ENCODE measurements at places on chromosomes 6 and 20. TPM values are rescaled to one million over a fixed set of nuclear protein-coding genes. Genes with fewer than 3 reads are reported as not detected.

The EMILIN3 gene
- total RNA-seq: 2.1 TPM

DNA sequence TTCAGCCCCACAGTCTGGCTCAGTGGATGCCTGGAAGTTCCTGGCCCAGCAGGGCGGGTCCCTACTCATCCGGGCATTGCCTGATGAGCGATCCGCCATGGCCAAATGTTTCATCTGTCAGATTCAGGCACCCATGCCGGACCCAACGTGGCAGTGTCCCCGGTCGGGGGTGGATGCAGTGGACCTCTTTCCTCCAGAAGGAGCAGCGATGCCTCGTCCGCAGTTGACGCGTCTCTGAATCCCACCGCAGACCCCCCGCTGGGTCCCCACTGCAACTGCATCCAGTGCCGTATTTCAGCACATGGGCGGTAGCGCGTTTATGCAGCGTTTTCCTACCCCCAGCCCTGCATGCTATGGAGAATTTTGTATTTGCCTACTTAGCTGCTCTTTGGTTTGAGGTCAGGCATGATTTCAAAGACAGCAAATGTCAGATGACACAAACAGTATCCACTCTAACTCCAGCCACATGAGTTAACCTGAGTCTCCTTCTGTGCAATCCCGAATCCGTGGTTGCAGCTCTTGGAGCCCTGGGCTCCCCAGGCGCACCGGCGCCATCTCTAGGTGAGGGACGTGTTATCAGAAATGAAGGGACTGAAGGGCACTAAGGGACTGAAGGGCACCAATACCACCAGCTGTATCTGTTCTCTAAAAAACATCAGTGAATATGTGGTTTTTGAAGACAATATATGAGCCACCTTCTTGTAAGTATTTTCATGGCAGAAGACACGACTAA, 72.6 kb upstream of the THBS2 start:
- DNase-seq: no peak

DNA sequence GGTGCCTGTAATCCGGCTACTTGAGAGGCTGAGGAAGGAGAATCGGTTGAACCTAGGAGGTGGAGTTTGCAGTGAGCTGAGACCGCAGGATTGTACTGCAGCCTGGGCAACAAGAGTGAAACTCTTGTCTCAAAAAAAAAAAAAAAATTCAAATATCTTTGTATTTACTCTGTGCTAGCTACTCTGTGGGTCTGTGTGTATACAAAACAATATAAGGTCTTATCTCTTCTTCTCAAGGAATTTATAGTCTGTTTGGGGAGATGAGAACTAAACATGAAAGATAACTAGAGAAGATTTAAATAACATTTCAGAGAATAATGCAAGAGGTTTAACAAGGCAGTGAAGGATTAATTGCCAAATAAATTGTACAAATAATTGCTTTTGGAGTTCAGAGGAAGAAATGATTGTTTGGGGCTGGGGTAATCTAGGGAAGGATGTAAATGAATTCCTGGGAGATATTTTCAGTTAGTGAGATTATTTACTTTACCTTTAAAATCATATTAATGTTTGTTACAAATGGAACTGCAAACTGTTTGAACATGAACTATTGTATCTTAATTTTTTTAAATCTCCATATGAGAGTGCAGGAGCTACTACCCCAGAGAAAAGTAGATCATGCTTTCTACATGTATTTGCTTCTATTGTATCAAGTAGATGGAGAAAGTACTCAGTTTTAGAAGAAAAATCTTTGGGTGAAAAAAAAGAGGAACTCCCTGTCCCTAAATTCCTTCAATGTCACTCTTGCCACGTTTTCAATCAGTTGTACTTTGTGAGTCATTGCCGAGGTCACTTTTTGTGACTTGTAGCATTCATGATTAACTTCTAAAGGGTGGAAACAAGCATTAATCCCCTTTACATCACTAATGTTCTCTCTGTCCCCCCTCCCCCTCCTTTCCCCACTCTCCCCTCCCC, 39.0 kb downstream of the NCOA3 start:
- DNase-seq: no peak

DNA sequence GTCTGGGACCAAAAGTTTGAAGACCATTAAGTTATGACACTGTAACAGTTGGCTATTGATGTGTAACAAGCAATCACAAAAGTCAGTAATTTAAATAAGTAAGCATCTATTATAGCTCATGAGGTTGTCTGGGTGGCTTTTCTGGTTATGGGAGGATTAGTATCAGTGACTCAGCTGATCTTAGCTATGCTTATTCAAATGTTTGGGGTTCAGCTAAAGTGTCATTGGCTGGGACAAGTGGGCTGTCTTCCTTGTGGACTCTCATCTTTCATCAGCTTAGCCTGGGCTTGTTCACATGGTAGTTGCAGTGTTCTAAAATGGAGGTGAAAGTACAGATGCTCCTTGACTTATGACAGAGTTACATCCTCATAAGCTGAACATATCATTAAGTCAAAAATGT, 74.6 kb upstream of the LAMP5 start:
- no peak for DNase-seq

The PAX1 gene
- total RNA-seq: not detected

DNA sequence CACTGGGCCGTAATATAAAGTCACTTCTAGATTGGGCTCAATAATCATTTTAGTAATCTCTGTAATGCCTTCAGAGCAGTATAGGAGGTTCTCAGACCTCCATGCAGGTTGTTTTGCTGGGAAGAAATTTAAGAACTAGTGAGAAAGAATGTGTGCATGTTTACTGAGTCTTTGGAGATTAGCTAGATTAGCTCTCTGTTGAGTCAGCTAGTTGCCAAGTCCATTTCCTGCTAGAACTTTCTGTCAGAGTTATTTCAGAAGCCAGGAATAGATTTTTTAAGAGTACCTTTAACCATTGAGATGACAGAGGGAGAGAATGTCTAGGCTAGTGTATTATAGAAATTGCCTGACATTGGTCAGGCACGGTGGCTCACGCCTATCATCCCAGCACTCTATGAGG, 33.3 kb downstream of the ORC3 start:
- no peak for DNase-seq

DNA sequence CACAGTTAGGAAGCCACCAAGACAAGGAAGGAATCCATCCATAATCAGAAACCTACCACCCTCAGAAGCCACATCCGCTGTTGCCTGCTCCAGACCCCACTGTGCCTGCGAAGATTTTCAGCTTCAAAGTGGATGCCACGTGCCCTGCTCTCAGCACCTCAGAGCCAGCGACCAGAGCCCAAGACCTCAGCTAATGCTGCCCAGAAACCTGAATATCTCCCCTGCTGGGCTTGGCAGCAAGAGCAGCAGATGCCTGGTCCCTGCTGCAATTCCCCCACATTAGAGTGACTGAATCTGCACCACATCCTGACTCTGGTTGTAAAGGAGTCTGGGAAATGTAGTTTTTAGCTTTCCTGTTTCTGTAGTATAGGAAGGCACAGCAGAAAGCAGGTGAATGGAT, 10.7 kb upstream of the ULBP3 start:
- DNase-seq: no peak

The POLH gene
- total RNA-seq: 10.5 TPM

- DNase-seq: no peak
These were observed 15.4 kb upstream of the IER3 start for GRCh38 chr6:30759575-30760239.

GRCh38 chr20:12383821-12384220, 466.1 kb downstream of the BTBD3 start:
- DNase-seq: no peak

The TSHZ2 gene
- total RNA-seq: 11.6 TPM

- DNase-seq: no peak
These were observed 56.6 kb downstream of the SH3BGRL2 start for GRCh38 chr6:79687759-79688158.

DNA sequence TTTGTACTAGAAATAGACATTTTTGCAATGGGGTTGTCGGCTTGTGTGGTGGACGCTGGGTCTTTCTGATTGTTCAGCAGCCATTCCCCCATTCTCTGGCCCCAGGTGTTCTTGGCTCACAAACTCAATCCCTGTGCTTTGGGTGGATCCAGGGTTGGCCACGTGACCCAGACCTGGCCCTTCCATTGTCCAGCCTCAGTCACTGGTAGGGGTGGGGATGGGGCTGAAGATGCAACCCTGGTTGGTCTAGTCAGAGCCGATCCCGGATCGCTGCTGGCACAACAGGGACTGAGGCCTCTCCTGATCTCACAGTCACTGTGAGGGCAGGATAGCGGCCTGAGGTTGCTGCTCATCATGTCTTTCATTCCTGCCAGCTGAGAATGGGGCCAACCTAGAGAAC, 365.3 kb upstream of the SULF2 start:
- no peak for DNase-seq

The DOK5 gene
- 7.3 TPM for total RNA-seq

GRCh38 chr6:95120984-95121383, 456.4 kb upstream of the MANEA start:
- DNase-seq: no peak

- DNase-seq: no peak
These were observed 244.1 kb upstream of the QKI start for GRCh38 chr6:163170294-163170883.

GRCh38 chr6:152170313-152170701, 362.8 kb downstream of the ESR1 start:
- DNase-seq: no peak

DNA sequence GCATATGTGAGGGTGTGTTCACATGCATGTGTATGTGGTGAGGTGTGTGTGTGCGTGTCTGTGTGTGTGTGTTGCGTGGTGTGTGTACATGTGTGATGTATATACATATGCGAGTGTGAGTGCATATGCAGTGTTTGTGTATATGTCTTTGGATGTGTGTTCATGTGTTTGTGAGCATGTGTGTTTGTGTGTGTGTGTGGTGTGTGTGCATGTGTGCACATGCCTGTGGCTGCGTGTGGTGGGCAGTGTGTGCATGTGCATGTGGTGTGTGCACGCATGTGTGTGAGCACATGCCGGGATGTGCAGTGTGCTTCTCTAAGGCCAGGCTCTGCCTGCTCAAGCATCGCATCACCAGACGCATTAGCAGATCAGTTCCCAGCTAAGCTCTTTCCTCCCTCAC, 5.7 kb downstream of the THBS2 start:
- DNase-seq: no peak

DNA sequence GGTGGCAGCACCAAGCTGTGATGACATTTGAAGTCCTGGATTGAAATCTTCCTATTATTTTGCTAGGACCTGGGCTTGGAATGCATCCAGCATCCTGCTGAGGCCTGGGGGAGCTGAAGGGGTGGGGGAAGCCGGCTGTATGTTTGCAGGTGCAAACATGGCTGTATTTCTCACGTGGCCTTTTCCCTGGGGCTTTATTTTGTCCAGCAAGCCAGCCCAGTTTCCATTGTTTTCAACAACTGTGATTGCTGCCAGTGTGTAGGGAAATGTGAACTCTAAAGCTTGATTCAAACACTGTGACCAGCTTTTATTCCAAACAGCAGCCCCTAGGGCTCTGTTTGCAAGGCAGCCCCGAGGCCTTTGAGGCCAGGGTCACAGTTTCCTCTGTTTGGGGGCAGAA, 683.0 kb downstream of the DHX35 start:
- no peak for DNase-seq

DNA sequence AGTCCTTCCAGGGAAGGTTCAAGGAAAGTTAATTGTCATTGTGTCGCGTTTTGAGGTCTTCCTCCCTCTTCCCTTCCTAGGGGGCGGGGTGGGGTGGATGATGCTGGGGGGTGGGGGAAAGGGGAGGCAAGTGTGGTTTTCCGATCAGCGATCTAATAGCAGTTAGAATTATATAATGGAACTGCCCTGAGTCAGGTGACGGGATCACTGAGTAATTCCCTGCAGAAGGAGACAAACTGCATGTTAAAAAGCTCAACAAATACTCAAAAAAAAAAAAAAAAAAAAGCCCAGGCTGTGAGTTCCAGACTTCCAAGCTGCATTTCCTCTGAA, 240.4 kb downstream of the PHACTR1 start:
- no peak for DNase-seq

The ATF6B gene
- total RNA-seq: 56.8 TPM

The BMP2 gene
- total RNA-seq: 0.80 TPM

DNA sequence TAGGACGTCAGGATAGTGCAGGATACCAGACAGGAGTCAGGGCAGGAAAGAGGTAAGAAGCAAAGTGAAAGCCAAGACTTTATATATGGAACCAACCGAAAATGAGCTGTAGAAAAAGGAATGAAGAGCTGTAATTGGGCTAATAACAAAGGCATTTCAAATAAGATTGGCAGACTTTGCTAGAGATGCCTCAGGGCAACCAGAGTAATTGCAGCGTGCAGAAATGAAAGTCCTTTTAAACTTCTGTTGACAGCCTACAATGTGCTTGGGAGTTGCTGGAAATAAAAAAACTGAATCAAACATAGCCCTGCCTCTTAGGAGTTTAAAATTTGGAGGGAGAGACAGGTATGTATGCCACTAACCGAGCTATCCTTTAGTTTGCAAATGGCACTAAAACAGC, 56.4 kb upstream of the NKX2-4 start:
- DNase-seq: no peak

DNA sequence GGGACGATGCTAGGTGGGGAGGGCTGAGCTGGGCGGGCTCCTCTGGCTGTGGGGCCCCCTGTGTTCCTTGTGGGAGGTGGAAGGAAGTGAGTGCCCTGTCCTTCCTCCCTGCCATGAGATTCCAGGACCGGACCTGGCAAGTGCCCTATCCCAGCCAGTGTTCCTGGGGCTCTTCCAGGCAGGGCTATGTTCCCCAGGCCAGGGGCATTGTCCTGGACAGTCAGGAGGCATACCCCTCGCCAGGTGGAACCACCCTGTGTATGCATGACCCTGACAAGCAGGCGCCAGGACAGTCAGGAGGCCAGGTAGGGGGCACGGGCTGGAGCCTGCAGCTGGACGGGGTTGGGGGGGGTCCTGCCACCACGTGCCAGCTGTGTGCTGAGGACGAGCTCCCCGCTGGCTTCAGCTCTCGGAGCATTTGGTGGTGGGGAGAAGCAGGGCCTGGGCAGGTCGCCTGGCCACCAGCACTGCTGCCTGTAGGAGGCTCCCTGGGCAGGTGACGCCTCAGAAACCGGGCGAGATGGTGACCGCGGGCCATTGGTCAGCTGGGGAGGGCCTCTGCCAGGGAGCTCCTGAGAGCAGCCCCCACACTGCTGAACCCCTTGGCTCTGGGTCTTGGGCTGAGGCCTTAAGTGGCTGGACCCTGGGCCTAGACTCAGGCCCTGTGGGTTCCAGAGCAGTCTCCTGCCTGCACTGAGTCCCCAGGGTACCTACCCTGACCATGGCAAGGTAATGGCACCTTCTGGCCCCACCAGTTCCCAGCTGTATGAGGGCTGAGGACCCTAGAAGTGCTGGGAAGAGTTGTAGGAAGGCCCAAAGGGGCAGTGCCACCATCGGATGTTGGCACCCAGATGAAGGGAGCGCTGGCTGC, 694 bp downstream of the SLC17A9 start:
- DNase-seq: no peak

GRCh38 chr6:44701637-44702101, 314.2 kb downstream of the CDC5L start:
- DNase-seq: peak; percentile 57

DNA sequence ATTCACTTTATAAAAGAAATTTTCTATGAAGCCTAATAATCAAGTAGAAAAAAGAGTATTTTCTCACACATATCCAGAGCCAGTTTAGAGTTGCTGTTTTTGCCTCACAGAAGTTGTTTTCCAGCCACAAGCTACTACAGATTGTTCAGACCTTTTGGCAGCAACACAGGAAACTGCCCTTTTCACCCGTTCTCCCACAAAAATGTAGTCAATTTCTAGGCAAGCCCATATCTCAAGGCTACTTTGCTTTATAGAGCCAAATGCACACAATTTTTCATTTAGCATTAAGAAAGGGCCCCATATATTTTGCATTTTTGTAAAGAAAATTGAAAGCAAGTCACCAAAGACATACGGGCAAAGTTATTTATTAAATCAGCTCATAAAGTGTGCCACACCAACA, 49.5 kb downstream of the EPB41L2 start:
- DNase-seq: no peak

The NDRG3 gene
- total RNA-seq: 29.9 TPM
